ENCODE measurements at places on chromosomes 3 and 15.

- DNase-seq = no peak
These were observed 49.9 kb upstream of the RAB6B start for GRCh38 chr3:133945381-133946095.

GRCh38 chr15:73921254-73921925, 4.9 kb upstream of the LOXL1 start:
- DNase-seq = no peak

GRCh38 chr3:124831628-124832199, 55.5 kb downstream of the ITGB5 start:
- no peak for DNase-seq

GRCh38 chr3:44862226-44862637, 520 bp downstream of the TMEM42 start:
- DNase-seq = no peak

DNA sequence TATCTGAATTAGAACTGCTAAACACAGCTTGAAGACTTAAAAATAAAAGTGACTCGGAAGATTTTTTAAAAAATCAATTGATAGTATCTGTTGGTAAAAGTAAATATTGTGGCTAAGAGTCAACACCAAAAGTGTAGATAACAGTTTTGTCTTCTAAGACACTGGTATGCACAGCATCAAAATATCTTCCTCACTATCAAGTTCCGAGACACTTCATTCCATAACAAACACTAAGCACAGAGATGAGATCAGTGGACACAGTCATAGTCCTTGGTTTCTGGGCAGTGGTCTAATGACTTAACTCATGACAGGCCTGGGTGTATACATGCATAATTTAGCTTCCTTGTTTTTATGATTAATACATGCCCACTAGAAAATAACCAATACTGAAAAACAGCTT, 63.2 kb downstream of the PXYLP1 start:
- DNase-seq = peak; percentile 56

- DNase-seq = peak; percentile 67
These were observed 521.2 kb downstream of the ZIC1 start for GRCh38 chr3:147930232-147930807.

DNA sequence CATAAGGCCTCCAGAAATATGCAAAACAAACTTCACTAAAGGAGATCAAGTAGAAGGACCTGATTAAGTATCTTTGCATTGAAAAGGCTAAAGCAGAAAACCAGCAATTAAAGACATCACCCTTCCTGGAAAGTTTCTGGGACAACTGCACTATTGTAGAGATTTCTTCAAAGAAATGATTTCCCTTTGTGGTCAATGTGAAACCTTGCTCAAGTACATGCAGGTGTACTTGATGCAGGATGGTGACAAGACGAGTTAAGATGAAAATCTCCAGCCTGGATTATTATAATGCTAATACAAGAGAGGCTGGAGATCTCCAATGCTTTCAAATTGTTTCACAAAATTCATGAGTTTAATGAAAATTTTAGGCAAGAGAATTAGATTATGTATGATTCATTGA, 208.4 kb downstream of the TIGIT start:
- DNase-seq = no peak

Data from adipocyte (in vitro differentiated cells).